Bone marrow (tissue), 2 donors: ENCODE measurements at places on chromosomes 5 and 9.
A peak's percentile ranks its signal among the peaks of the same experiment; 100 is the strongest.

DNA sequence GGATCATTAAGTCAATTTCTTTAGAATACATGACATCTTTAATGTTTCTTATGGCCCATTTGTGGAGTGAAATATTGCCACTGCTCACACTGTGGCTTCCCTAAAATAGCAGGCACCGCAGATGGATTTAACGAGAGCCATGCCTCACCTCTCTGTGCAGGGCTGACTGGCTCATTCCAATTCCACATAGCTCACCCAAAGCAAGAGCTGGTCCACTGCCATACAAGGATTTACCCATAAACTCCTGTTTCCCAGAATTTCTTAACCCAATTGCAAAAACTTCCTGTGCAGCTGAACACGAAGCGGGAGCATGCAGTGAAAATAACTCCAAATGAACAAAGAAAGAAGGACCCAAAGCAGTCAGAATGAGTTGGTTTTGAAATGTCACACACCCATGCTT lies 159.5 kb downstream of the BAAT start:
- DNase-seq = no peak

GRCh38 chr9:4117835-4118610 lies 181.8 kb downstream of the GLIS3 start:
- peak; percentile 3 for DNase-seq

- no peak for DNase-seq
Observed at GRCh38 chr5:174542471-174542870, 181.9 kb upstream of the MSX2 start.

GRCh38 chr5:102271759-102272158 lies 24.3 kb downstream of the SLCO4C1 start:
- no peak for DNase-seq

GRCh38 chr9:30677221-30677620 lies 1707.2 kb upstream of the ACO1 start:
- DNase-seq = no peak

GRCh38 chr9:97592126-97592525 lies 41.0 kb downstream of the TSTD2 start:
- no peak for DNase-seq

- no peak for DNase-seq
Observed at GRCh38 chr5:15440434-15440833, 59.5 kb upstream of the FBXL7 start.

DNA sequence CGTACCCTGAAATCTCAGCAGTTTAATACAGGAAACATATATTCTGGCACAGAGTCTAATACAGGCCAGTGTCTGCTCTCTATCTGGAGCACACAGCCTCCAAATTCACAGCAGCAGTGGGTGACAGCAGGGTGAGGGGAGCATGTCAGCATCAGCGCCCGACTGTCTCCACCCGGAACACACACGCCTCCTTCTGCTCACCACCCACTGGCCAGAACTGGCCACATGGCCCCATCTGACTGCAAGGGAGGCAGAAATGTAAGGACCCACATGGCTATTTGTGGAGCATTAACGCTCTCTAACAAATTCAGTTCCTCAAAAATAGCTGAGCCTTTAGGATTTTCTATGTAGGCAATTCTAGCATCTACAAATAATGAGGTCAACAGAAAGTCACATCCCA lies 24.6 kb downstream of the UBE2QL1 start:
- DNase-seq = no peak

GRCh38 chr9:115690786-115691496 lies 462.6 kb upstream of the PAPPA start:
- DNase-seq = no peak

GRCh38 chr9:94150890-94151650 lies 66.8 kb downstream of the PTPDC1 start:
- no peak for DNase-seq

- DNase-seq = no peak
Observed at GRCh38 chr9:89555451-89556375, 49.1 kb upstream of the GADD45G start.

- no peak for DNase-seq
Observed at GRCh38 chr9:88915916-88916315, 75.4 kb upstream of the S1PR3 start.

GRCh38 chr5:149271716-149272563 lies at the start of gene AFAP1L1:
Gene AFAP1L1, plus strand, starts transcription at chr5:149271859. Its CDS starts 110 bp downstream, at chr5:149271969.
- no peak for DNase-seq

DNA sequence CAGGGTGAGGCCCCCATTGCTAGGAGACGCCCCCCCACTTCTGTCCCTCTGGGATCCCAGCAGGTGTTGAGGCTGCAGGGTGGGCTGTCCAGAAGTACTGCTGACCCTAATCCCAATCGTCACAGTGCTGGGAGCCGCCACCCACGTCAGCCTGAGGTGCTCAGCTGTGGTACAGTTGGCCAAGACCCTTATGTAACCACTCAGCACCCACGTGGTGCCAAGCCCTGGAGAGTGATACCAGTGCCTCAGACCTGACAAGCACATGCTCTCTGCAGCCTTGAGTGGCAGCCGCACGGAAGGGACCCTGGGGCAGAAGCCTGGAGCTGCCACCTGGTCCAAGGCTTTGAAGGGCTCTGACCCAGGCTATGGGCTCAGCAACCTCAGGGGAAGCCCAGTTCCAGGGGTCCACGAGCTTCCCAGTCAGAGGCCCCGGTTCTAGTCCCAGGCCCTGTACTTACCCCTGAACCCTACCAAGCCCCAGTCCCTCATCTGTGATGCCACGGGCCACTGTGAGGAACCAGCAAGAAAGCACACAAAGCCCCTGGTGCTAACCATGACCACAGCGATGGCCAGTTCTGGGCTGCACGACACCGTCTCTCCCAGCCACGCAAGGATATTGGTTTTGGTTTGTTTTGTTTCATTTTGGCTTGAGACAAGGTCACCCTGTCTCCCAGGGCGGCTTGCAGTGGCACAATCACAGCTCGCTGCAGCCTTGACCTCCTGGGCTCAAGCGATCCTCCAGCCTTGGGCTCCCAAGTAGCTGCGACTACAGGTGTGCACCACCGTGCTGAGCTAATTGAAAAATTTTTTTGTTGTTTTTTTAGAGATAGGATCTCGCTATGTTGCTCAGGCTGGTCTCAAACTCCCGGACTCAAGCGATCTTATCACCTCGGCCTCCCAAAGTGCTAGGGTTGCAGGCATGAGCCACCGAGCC lies 50.7 kb downstream of the DBH start:
- DNase-seq = no peak

DNA sequence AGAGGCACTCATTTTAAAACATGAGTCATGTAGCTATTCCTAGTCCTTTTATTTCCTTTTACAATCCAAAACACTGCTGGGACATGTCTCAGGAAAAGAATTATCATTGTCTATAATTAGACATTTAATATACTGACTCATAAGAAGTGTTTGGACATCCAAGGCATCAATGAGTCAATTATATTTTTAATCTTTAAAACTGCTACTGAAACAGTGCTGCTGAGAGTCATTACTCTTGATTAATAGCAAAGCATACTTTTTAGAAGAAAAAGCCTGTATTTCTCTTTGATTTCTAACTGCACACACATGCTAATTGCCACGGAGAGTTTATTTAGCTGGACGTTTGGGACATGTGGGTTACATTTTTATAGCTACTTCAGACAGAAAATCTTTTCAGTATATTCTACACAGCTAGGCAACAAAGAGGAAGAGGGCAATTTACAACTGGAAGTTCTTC lies 1249.0 kb upstream of the CDH18 start:
- no peak for DNase-seq
